ENCODE measurements at places on chromosomes 12 and 14.

DNA sequence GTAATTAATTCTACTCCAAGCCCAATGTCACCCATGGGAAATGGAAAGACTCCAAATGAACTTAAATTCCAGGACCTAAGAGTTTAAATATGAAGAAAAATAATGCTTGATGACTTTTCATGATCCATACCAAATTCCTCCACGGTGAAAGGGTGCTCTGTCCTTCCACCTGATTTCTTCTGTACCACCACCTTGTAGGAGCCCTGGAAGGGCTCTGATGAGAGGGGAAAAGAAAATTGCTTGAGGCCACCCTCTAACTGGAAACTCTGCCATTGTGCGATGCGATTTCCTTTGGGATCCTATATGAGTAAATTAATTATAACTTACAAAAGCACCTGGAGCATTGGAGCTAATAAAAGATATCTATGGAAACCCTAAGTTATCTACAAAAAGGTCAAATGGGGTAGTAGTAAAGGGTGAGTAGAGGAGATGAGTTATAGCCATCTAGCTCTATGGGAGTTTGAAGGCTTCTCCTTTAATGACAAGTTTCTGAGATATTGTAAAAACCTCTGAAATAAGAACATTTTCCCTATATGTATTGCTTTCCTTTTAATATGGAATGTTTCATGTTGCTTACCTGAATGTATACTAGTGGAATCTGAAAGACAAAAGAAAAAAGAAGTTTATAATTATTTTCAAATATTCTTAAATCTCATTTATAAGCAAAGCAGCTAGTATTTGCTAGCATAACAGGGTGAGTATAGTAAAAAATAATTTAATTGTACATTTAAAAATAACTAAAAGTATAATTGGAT, 5.8 kb downstream of the A2M start:
- no peak for DNase-seq

DNA sequence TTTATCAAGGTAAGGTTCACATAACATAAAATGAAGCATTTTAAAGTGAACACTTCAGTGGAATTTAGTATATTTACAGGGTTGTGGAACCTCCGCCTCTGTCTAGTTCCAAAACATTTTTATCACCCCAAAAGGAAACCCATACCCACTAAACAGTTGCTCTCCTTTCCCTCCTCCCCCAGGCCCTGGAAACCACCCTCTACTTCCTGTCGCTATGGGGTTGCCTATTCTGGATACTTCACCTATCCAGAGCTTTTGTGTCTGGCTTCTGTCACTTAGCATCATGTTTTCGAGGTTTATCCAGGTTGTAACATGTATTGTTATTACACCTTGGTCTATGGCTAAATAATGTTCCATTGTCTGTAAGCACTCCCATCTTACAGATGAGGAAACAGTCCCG, 27.7 kb upstream of the ZFP36L1 start:
- no peak for DNase-seq

DNA sequence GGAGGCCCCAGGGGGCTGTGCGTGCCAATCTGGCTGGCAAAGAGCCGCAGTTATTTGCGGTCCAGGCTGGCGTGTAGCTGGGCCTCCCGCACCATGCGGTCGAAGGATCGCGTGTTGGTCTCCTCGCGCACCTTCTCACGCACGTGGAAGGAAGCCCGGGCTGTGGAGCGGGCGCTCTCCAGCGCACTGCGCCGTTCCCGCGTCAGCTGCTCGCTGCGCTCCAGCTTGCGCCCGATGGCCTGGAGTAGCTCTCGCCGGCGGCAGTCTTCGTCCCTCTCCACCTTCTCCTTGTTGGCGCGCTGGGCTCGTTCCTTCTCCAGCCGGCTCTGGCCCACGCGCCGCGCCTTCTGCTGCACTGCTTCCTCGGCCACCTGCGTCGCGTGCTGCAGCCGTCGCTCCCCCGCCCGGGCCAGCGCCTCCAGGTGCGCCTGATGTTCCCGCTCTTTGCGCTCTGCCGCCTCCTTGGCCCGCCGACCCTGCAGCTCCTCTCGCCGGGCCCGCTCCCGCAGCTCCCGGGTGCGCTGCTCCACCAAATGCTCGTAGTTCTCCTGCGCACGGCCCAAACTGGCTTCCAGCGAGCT, 3.1 kb downstream of the CCDC177 start:
- no peak for DNase-seq

GRCh38 chr12:89353823-89354611, 1.7 kb upstream of the DUSP6 start:
- DNase-seq: no peak

GRCh38 chr12:55745361-55746173, 2.6 kb downstream of the GDF11 start:
- DNase-seq: no peak

DNA sequence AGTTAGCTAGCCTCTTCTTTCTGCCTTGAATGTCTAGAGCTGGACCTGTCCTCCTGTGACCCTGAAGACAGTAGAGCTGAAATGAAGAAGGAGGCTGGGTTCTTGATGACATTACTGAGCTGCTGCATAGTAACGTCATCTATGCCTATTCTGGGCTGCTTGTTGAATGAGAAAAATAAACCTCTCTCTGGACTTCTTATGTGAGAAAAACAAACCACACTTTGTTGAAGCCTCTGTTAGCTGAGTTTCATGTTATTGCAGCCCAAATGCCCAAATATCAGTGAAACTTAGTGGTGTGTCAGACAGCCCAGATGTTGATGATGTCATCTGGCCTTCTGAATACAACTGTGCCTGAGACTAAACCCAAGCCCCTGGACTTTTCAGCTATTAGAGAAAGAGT, 67.0 kb upstream of the MAX start:
- DNase-seq: no peak

All from Panc1 (cell line).